ENCODE measurements at places on chromosomes 1 and 21.
A peak's percentile ranks its signal among the peaks of the same experiment; 100 is the strongest.

- peak; percentile 6 for DNase-seq
Measured at GRCh38 chr21:40902299-40902698, 55.3 kb upstream of the DSCAM start.

- DNase-seq, result no peak
Measured at GRCh38 chr1:21626921-21627339, 42.2 kb downstream of the RAP1GAP start.

DNA sequence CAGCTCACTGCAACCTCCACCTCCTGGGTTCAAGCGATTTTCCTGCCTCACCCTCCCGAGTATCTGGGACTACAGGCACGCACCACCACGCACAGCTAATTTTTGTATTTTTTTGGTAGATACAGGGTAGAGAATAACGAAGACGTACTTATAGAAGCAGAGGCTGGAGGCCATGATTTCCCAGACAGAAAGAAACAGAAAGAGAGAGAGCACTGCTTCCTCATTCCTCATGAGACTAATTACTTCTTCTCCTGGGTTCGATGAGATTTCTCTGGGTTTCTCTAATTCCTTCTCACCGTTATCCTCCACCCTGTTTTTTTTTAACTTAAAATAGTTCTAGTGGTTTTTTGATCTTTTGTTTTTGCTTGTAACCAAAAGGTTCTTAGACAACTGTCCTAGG is 23.4 kb upstream of the PTP4A2 start:
- DNase-seq, result no peak

GRCh38 chr1:208048904-208049303 is 138.0 kb upstream of the CD34 start:
- no peak for DNase-seq

DNA sequence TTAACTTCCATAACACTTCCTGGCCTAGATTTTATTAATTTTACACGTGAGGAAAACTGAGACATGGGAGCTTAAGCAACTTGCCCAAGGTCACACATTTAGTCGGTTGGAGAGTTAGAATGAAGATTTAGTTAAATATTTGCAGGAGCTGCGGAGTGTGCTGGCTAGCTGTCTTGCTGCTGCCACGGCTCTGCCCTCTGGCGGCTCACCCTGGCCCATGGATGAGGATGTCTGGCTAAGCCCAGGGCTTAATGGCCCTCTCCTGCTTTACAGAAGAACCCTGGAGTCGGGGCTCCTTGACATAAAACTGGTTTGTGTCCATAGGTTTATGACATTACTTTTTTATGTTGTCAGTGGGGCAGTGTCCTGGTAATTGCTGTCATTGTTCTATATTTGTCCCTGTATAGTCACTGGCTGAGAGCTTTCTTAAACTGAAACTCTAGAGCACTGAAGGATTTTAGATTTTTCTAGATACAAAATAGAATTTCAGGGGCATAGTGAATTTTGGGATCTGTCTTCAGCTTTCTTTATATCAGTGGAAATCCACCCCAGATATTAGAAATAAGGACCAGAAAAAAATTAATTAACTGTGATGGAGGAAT is 88.9 kb upstream of the WLS start:
- no peak for DNase-seq

GRCh38 chr1:216246577-216247203 is 176.6 kb downstream of the USH2A start:
- no peak for DNase-seq

- DNase-seq, result no peak
Measured at GRCh38 chr1:75969550-75969949, 37.3 kb upstream of the ASB17 start.

- no peak for DNase-seq
Measured at GRCh38 chr1:38852780-38853179, 6.8 kb downstream of the RRAGC start.

DNA sequence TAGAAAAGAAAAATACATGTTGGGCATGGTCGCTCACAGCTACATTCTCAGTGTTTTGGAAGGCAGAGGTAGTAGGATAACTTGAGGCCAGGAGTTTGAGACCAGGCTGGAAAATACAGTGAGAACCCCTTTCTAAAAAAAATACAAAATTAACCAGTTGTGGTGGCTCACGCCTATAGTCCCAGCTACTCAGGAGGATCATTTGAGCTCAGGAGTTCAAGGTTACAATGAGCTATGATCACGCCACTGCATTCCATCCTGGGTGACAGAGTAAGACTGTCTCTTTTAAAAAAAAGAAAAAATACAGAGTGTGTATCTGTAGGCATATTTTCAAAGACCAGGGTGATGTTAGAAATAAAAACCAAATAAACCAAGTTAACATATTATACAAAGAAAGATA is 57.8 kb downstream of the HFM1 start:
- DNase-seq, result no peak

DNA sequence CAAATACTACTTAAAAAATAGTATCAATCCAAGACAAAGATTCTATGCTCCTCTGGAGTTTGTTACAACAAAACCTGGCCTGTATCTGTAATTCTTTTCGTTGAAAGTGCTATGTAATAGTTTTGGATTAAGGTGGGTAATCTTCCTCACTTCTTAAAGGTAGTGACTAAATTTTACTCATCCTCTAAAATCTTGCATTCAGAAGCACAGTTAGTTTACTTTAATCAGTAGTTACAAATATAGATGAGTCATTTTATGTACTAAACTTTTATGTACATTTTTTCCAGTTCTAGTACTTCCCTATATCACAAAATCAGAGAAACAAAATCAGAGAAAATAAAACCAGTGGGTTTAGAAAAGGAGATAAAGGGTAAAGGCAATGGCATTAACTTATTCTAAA is 51.3 kb downstream of the ZNHIT6 start:
- no peak for DNase-seq

GRCh38 chr1:2023187-2023586 is 4.0 kb downstream of the GABRD start:
- no peak for DNase-seq

GRCh38 chr1:216766633-216767327 is 43.6 kb upstream of the ESRRG start:
- DNase-seq, result no peak

DNA sequence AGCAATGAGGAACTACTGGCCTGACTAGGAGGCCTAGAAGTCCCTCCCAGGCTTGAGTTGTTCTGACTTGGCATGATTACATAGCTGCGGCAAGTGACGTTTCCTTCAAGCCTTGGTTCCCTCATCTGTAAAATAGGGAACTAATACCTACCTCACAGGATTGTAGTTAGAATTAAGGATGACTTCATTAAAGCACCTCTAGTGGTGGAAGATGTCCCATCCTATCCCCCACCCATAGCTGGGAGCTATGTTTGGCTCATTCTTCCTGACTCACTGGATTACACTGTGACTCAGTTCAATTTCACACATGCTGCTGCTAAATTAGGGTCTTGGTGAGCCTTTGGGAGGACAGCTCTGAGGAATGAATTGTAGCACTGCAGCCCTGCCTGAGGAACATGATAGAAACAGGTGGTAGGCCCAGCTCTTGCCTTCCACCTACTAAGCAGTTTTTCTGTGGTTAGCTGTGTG is 6.0 kb upstream of the SHISA4 start:
- DNase-seq, result no peak

DNA sequence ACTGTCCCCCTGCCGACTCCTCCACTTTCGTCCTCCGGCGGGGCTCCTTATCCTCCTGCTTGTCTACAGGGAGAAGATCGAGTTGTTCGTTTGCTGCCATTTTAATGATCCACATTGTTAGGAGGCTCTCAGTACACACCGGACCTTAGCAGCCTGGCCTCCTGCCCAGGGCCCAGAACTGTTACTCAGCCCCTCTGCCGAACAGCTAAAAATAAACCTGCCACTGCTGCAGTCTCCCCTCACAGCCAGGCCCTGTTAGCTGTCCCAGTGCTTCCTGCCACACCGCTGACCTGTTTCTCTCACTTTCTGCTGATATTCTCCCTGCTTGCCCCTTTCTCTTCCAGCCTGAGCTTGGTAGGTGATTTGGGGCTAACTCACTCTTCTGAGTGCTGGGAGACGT is 8.3 kb downstream of the MAPKAPK2 start:
- no peak for DNase-seq

- no peak for DNase-seq
Measured at GRCh38 chr1:29655945-29656850, 419.9 kb downstream of the PTPRU start.

GRCh38 chr1:56507925-56508522 is 71.3 kb downstream of the PLPP3 start:
- DNase-seq, result no peak

GRCh38 chr21:36162631-36163030 is 6.0 kb downstream of the DOP1B start:
- DNase-seq, result no peak

DNA sequence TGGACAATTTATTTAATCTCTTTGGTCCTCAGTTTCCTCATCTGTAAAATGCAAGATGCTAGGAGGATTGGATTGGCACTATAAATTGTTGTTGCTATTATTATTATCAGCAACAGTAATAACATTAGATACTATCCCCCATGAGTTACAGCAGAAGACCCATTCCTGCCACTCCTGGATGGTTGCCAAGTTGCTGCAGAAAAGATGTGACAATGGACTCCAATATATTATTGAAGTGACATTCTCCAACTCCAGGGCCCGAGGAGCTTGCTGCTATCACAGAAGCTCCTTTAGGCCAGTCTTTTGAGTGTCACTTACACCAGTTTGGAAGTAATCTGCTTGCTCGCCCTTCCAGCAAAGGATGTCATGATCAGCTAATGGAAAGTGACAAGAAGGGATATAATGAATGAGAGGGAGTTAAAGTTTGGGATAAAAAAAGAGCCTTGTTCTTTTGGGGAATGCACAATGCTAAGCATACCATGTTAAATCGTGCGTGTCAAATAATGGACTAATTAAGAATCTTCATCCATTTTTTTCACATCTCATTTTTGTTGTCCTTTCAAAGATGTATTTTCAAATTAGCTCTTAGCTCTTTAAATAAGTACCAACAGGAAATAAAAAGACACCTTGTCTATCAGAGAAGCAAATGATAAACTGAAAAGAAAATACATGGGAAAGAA is 19.5 kb upstream of the PROX1 start:
- DNase-seq, result no peak

- DNase-seq, result no peak
Measured at GRCh38 chr1:244112636-244113035, 61.6 kb downstream of the ZBTB18 start.

DNA sequence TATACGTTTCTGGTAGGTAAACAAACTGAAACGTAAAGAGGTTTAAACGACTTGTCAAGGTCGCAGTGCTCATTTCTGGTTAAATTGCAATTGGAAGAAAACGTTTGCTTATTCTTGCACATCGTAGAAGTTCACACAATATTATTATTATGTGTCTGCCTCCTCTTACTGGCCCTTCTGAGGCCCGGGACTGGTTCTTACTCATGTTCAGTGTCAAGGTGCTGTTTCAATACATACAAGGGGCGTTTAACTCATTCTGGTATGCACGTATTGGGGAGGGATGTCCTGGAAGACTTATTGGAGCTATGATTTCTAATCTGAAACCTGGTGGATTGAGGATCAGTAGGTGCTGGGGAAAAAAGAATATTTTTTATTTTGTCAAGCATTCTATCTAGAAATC is 932 bp downstream of the RPF1 start:
- DNase-seq, result no peak

All from NCI-H187 treated with DMSO at 0.1 percent for 48 hours (cell line).